ENCODE measurements at places on chromosomes 1 and 21.

DNA sequence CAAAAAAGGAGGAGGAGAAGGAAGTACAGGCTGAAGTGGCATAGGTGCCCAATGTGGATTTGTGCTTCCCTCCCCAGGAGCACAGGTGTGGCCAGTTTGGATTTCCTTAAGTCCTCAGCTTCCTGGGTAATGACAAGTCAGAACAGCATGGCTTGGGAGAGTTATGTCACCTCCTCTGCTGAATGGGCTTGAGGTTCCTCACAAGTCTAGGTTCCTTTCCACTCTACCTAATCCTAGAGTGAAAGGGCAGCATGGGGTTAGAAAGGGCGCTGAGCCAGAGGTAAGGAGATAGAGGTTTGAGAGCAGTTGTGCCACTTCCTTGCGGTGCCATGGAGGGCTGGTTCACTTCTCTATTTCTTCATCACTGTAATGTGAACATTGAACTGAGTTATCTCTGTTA, 35.5 kb upstream of the IL20 start:
- DNase-seq, result peak; percentile 29

- DNase-seq, result no peak
Measured at GRCh38 chr1:10947181-10947580, 65.3 kb upstream of the TARDBP start.

DNA sequence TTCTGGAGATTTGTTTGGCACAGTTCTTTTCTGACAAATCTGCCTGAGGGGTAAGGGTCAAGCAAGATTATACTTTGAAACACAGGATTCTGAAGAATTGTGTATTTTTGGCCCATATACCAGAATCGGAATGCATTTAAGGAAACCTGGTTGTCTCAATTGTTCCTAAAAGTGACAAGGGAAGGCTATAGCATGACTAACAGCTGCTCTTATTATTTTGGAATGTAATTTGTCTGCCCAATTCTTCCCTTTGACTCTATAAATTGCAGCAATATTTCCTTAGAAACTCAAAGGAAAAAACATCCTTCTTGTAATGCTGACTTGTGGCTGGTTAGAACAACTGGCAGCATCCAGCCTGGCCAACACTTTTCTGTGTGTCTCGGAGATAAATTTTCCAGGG, 15.8 kb upstream of the VCAM1 start:
- no peak for DNase-seq

DNA sequence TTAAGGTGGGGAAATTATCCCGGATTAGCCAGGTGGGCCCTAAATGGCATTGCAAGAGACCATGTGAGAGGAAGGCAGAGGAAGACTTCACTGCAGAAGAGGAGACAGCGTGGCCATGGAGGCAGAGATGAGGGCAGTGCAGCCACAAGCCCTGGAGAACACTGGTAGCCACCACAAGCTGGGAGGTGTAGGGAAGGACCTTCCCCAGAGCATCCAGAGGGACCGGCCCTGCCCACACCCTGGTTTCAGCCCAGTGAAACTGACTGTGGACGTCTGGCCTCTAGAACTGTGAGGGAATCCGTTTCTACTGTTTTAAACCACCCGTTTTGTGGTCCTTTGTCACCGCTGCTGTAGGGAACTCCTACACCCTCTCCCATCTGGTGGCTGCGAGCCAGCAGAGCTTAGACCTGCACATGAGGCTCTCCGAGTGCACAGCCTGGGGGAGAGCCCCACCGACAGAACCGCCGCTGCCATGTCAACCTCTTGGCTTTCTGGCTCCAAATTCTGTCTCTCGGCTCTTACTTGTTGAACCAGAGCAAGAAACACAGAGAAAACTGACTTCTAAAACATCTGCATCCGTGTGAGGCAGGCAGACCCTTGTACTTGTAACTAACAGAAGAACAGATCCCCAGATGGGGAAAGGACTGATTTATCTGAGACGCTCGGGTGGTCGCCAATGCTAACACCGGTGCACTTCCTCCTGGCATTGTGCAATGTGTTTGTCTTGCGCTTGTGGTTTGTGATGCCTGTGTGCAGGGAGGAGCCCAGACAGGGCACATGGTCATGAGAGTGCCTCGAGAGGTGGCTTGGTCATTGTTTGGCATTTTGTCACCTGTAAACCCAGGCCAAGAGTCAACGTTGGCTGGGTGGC, 90.8 kb upstream of the TMPRSS2 start:
- DNase-seq, result no peak

DNA sequence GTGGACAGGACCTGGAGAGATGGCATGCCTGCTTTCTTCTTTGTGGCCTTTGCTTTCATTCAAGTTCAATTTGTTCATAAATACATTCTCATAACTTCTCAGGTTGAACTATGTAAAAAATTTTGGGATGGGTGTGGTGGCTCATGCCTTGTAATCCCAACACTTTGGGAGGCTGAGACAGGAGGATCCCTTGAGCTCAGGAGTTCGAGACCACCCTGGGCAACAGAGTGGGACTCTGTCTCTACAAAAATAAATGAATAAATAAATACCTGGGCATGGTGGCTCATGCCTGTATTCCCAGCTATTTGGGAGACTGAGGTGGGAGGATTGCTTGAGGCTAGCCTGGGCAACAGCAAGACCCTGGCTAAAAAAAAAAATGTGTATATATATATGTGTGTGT, 2.1 kb downstream of the KIF1B start:
- no peak for DNase-seq

- no peak for DNase-seq
Measured at GRCh38 chr1:94679332-94680038, 137.9 kb upstream of the F3 start.

DNA sequence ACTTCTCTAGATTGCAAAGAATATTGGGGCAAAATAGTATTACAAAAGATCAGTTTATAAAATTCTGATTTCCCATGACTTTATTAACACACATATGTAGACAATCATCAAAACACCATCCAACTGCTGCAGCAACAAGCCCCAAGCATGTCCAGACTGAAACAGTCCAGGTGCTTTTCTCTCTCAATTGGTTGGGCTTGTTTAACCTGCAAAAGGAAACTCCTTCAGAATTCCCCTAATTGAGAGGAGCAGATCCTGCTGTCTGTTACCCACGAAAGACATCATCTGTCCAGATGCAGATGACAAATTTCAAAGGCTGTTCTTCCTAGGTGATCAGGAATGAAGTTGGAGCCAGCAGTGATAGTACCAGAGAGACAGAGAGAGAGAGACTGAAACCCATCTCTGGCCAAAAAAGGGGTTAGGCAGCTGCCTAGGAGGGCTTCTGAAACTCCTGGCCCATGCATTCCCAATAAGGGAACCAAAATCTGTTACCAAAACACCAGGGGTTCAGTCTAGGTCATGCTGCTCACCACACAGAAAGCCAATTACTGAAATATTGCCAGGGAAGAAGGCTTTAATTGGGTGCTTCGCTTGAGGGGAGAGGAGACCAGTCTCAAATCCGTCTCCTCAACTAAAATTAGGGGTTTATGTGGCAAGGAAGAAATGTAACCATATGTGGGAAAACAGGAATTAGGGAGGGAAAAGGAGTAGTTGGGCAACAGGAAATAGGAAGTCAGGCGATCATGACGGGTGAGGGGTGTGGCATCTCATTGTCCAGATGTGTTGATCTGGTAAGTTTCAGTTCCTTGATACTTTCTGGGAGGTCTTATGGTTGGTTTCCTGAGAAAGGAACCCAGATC, 34.7 kb upstream of the RGL1 start:
- peak; percentile 51 for DNase-seq

DNA sequence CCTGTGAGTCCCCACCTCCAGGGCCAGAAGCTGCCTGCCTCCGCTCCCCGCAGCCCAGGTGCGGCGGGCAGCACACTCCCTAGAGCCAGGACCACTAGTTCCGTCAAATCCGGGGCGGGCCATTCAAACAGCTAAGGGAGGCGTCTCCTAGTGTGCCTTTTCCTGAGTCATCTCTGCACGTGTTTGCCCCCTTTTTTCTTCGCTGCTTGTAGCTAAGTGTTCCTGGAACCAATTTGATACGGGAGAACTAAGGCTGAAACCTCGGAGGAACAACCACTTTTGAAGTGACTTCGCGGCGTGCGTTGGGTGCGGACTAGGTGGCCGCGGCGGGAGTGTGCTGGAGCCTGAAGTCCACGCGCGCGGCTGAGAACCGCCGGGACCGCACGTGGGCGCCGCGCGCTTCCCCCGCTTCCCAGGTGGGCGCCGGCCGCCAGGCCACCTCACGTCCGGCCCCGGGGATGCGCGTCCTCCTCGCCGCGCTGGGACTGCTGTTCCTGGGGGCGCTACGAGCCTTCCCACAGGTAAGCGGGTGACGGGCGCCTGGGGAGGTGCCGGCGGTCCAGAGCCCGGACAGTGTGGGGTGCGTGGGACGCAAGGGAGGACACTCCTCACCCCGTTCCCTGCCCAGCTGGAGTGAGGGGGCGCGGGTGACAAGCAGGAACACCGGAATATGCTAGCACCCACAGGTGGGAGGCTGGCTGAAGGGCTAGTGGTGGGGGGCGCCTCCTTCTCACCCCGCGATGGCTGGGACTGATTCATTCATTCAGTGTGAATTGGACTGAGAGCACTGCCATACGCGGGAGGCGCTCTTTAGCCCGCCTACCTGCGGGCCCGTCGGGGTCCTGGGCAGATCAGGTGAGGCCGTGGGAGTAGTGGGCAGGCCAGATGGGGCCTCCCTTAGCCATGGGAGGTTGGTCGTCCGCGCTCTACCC, at the start of gene TNFRSF8:
Gene TNFRSF8, plus strand, starts transcription at position 163 of the 932 bp plus-strand sequence. Its CDS starts 296 bp downstream, at position 459.
- no peak for DNase-seq

- no peak for DNase-seq
Measured at GRCh38 chr1:176959191-176959820, 205.2 kb downstream of the ASTN1 start.

GRCh38 chr1:13228343-13228781, 2.4 kb upstream of the PRAMEF18 start:
- DNase-seq, result peak; percentile 30

DNA sequence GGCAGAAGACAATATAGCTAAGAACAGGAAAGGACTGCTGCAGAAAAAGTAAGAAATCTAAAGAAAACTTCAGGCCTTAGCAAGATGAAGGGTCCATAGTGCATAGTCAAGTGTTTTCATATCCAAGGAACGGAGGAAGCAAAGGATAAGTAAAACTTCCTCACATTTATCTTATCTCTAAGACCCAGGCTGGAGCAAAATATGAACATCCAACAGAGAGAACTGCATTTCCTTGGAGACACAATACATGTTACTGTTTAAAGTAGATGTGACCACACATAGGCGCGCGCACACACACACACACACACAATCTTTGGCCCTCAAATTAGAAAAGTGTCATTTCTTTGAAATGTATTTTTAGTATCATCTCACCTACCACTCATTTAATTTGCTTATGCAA, 66.7 kb downstream of the TTLL7 start:
- no peak for DNase-seq

- DNase-seq, result peak; percentile 88
Measured at GRCh38 chr1:12196641-12197482, 30.1 kb downstream of the TNFRSF1B start.

GRCh38 chr1:92310185-92310597, 11.3 kb downstream of the RPAP2 start:
- peak; percentile 52 for DNase-seq

- no peak for DNase-seq
Measured at GRCh38 chr21:27094184-27094948, 127.5 kb upstream of the ADAMTS5 start.

DNA sequence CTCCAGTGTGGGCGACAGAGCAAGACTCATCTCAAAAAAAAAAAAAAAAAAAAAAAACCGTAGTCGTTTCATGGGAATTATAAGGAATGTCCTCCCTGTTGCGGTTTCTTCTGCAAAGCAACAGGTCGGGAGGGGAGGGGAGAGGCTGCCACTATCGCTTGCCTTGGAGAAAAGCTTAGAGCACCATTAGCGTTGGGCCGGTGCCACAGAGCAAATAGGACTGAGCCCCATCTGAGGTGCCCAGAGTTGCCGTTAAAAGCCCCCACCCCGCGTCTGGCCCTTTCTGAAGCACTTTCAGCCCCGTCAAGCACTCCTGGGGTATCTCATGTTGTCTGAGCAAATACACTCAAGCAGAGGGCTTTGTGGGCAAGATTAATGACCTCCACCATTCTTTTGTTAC, 2.2 kb downstream of the RIPPLY3 start:
- no peak for DNase-seq
